ENCODE measurements at places on chromosomes 2 and 18.

DNA sequence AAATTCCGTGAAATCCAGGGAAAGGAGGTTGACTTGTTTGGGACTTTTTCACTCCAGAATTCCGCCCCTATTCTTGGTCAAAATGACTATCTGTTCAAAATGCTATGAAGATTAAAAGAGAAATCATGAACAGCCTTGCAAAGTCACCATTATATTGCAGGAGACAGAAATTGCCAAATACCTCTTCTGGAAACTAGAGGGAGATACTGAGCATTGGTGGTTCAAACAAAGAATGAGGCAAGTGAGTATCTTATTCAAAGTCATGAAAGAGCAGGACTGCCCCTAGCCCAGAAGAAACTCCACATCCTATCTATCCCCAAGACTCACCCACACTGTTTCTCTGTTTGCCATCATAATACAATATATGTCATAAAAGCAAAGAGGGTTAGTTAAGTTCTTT, 862.3 kb upstream of the POU3F3 start:
- no peak for DNase-seq

DNA sequence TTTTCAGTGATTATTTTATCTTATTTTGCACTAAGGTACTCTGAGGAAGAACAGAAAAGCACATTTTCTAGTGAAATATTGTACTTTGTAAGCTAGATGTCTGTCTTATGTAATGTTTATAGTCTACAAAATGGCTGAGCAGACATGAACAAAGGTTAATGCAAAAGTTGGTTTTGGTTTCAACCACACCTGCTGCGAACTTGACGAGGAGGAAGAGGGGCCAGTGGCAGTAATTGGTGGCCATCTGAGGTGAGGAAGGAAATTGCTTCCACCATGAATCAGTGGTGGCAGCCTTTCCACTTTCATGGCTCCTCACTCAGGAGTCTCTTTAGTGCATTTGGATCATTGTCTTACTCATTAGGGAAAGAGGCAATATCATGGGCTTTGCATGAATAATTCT, 894.2 kb downstream of the CNTNAP5 start:
- DNase-seq: no peak

DNA sequence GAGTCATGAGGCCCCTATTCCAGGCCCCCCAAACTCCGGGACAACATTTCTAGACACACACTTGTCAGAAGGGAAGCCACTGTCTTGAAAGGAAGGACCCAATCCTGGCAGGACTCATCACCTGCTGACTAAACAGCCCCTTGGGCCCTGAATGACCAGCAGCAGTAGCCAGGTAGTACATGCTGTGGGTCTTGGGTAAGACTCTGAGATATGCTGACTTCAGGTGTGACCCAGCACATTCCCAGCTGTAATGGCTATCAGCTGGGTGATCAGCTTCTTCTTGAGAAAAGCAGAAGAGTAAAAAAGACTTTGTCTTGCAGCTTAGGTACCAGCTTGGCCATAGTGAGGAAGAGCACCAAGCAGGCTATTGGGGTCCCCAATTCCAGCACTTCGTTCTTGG, 35.6 kb downstream of the CLHC1 start:
- no peak for DNase-seq

DNA sequence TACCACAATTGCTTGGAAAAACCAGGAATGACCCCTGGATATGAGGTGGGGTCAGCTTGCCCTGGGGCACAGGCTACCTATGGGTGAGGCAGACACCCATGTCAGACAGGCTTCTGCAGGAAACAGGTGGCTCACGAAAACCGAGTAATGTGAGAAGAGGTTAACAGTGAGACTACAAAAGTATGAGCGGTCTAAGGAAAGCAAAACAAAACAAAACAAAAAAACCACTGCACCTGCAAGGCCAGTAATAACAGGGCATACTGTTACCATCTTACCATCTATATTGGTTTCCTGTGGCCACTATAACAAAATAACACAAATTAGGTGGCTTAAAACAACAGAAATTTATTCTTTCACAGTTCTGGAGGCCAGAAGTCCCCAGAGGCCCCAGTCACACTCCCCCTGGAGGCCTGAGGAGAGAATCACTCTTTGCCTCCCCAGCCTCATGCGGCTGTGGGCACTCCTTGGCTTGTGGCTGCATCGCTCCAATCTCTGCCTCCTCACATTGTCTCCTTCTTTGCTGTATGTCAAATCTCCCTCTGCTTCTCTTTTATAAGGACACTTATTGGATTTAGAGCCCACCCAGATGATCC, 86.6 kb upstream of the EPC2 start:
- DNase-seq: no peak

DNA sequence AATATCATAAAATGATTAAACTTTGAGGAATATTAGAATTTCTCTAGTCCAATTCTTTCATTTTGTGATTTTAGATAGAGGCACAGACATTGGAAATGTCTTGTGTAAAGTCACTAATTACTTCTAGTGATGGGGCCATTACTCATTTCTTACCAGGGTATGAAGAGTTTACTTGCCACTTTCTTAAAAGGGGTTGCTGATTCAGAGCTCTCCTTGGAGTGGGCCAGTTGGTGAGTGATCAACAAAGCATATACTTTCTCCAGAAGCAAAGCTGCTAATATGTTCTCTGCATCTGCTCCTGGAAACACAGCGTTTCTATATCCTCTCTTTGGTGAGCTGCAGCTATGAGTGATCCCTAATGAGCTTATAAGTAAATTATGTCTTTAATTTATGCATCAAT, 408.9 kb upstream of the LRATD1 start:
- no peak for DNase-seq

- no peak for DNase-seq
Observed at GRCh38 chr2:113277474-113278072, 1.1 kb downstream of the PAX8 start.

DNA sequence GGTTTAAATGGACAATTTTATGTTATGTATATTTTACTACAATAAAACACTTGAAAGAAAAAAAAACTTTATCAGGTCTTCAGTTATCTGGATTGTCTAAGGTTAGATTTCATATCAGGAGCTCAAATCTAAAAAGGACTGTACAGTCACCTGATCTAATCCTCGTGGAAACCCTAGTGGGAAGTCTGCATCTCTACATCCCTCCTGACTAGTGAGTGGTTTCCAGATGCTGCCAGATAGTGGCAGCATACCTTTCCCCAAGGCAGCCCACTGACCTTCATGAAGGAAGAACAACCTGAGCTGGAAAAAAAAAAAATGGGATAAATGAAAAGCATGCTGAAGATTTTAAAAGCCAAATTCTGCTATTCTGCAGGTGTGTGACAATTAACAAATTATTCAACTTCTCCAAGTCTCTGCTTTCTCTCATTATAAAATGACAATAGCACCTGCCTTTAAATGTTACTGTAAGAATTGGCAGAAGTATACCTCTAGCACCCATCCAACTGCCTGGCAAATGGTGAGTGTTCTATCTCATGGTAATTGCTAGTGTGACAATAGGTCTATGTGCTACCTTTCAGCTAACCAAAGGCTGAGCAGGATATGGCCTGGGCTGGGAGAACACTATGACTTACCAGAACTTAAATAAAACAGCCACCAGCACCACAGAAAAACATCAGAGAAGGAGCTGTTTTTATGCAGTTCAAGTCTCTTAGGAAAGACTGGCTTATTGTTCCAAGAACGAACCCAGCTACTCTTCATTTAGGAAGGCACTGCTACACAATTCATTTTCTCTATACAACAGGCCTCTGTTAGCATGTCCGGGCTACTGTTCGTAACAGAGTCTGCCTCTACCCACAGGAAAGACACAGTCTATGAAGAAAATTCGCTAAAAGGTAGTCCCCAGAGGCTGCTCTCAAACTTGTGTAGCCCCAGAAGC, 8.6 kb downstream of the CLASP1 start:
- no peak for DNase-seq

DNA sequence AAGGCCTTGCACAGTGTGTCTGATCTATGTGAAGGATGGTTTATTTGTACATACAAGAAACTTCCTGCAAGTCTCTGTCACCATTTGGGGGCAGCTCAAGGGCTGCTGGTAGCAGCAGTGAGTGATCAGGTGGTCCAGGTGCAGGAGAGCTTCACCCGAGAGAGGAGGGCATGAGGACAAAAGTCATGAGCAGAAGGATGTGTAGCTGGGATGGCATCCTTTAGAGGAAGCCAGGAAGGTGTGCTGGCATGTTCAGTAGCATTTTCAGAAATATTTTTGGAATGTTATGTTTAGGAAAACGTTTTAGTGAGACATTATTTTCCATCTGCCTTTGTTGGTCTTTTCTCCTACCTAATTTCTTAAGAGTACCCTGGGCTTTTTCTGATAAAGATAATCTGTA, 31.9 kb downstream of the VWA3B start:
- no peak for DNase-seq

DNA sequence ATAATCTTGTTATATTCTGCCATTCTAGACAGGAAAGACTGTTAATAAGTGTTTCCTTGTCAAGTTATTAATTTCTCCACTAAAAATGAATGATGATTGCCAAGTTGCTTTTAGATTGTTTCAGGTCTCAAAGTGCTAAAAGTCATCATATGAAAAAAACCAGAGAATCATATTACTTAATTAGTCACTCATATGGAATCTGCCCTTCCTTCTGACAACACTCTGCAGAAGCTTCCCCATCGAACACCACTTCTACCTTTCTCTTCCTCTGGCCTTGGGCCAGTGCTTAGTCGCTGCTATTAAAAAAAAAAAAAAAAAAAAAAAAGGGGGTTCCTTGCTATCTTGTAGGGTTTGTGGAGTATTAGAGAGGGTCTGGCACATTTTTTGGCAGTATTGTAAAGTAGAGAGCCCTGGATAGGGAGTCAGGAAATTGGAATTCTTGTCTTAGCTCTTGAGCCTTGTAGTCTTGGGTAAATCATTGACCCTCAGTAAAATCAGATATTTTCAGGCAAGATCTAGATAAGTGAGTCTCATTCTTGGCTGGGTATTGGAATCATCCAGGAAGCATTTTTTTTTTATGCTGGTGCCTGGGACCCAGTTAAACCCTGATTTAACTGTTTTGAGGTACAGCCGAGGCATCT, 141.7 kb upstream of the CCDC68 start:
- no peak for DNase-seq

- no peak for DNase-seq
Observed at GRCh38 chr2:236818281-236819045, 248.8 kb downstream of the ACKR3 start.

- no peak for DNase-seq
Observed at GRCh38 chr18:48021273-48021914, 90.9 kb upstream of the SMAD2 start.

- no peak for DNase-seq
Observed at GRCh38 chr18:69895066-69896047, 52.3 kb downstream of the CD226 start.

DNA sequence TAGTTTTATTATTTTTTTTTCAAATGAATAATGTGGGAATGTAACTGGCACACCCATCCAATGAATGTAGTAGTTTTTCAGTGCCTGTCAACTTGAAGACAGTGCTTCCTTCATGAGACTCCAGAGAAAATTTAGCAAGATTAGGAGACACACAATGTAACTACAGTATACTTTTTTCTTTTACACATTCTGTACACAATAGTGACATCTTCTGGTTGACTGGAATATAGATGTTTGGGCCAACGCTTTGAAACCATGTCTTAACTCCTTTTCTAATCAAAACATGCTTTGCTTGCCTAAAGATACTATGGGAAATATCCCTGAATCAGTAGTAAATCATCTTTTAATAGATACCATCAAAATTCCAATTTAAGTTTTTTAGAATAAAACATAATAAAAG, 229.5 kb upstream of the ZC3H15 start:
- DNase-seq: no peak

DNA sequence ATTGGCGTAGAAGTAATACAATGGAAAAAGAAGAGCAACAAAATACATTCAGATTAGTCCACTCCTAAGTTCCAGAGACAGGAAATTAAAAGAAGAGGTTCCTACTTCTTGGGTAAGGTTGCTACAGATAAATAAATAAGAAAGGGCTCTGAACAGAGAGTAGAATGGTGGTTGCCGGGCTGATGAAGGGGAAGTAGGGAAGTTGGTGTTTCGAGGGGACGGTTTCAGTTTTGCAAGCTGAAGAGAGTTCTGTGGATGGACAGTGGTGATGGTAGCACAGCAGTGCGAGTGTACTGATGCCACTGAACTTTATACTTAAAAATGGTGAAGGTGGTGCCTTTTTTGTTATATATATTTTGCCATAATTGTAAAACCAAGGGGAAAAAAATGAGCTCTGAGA, 48.2 kb downstream of the CABYR start:
- DNase-seq: no peak

GRCh38 chr2:213152888-213153287, 1.5 kb upstream of the IKZF2 start:
- DNase-seq: no peak

DNA sequence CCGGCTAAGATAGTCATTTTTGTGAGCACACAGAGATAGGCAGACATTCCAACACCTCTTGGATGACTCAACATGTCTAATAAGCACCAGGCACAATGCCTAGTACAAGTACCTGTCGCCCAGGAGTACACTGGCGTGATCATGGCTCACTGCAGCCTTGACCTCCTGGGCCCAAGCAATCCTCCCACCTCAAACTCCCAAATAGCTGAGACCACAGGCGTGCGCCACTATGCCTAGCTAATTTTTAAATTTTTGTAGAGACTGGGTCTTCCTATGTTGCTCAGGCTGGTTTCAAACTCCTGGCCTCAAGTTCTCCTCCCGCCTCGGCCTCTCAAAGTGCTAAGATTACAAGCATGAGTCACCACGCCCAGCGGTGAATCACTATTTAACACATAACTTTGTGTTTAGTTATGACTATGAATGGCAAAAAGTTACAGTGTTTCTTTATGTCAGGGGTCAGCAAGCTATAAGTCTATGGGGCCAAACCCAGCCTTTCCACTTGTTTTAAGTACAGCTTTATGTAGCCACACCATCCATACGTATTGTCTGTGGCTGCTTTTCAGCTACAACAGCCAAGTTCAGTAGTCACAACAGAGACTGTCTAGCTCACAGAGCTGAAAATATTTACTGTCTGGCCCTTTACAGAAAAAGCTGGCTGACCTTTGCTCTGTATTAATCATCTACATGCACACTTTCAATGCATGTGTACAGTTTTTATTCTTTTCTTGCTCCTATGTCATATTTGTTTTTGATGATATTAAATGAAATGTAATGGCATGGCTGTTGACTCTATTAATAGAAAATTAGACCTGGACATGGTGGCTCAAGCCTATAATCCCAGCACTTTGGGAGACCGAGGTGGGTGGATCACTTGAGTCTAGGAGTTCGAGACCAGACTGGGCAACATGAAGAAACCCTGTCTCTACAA, 18.7 kb downstream of the ORC2 start:
- DNase-seq: no peak

GRCh38 chr2:118557016-118557415, 290.4 kb downstream of the EN1 start:
- no peak for DNase-seq

All from NCI-H1092 (cell line).